Anterior cingulate cortex (tissue), 58 donors: ENCODE measurements at places on chromosomes 2 and 18.

DNA sequence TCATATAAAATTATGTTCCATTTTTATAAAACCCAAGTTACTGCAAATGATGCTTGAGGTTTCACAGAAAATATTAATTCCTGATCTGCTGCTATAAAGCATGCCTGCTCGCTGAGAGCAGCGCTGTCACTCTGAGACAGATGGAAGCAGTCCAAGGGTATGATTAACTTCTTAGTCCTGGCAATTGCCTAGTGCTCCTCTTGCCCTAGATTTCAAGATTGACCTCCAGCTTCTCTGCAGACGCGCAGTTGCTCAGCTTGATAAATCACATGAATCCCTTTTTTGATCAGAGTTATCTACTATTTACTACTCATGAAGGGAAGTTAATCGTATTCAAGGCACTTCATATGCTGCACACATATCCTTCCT lies 154.6 kb upstream of the REV1 start:
- no peak for DNase-seq

GRCh38 chr2:42084231-42084671 lies 36.4 kb downstream of the PKDCC start:
- no peak for DNase-seq

DNA sequence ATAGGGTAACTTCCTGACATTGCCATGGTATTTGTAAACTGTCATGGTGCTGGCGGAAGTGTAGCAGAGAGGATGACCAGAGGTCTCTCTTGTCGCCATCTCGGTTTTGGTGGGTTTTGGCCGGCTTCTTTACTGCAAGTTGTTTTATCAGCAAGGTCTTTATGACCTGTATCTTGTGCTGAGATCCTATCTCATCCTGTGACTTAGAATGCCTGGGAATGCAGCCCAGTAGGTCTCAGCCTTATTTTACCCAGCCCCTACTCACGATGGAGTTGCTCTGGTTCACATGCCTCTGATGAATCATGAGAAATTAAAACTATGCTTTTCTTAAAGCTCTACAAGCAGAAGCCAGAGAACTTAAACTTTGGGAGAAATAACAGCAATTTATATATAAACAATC lies 12.7 kb upstream of the NFU1 start:
- DNase-seq = no peak

DNA sequence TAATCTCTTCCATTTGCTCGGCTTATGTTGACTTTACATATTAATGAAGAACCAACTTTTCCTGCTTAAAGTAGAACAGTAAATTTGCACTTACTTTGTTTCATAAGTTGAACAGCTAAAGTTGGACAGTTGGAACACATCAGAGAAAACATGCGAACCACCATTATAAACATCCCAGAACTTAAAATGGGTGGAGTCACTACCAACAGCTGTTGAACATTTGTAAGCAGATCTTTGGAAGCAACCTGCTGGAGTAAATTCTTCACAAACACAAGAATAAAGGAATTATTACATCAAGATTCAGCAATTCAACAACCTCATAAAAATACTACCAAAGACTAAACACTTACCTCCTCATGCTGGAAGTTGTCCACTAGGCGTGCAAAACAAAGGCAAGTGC lies 96.4 kb upstream of the DNER start:
- no peak for DNase-seq

- DNase-seq = no peak
These were observed 795.8 kb upstream of the SALL3 start for GRCh38 chr18:78183815-78184214.

DNA sequence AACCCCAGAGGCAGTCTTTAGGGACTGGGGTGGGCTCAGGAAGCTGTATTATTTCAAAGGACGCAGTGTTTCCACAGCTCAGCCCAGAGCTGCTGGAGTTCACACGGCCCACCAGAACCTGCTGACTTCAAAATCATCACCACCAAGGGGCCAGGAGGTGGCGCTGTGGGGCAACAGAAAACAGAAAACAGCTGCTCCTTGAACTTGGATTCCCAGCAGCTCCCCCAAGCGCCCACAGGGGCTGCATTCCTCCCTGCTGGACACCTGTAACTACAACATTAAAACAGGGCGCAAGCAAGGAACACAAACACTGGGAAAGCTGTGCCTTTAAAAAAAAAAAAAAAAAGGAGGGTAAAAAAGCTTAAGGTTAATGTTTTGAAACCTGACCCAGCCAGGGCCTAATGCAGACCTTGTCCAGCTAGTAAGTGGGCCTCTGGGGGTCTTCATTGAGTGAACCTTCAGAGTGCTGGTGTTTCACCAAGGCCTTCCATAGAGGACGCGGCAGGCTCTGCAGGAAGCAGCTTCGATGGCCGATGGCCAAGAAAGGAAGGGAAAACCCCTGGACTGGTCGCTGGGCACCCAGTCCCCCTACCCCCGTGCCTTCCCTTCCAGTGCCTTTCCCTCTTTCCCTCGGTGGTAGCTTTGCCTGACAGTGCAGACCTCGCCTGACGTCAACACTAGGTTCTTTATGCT lies 25.9 kb downstream of the MLPH start:
- DNase-seq = peak; percentile 58
